ENCODE measurements at places on chromosomes 12 and 14. TPM values are rescaled to one million over a fixed set of nuclear protein-coding genes. Genes with fewer than 3 reads are reported as not detected.

KRT71 gene
- total RNA-seq: not detected

PRPF40B gene
- 5.6 TPM for total RNA-seq

IAPP gene
- total RNA-seq: not detected

NAA25 gene
- 23.1 TPM for total RNA-seq

PA2G4 gene
- 339 TPM for total RNA-seq

LTB4R2 gene
- total RNA-seq: 2.0 TPM

VDR gene
- 3.2 TPM for total RNA-seq

KLRC2 gene
- total RNA-seq: 1.6 TPM
